ENCODE measurements at places on chromosomes 12 and 14.

DNA sequence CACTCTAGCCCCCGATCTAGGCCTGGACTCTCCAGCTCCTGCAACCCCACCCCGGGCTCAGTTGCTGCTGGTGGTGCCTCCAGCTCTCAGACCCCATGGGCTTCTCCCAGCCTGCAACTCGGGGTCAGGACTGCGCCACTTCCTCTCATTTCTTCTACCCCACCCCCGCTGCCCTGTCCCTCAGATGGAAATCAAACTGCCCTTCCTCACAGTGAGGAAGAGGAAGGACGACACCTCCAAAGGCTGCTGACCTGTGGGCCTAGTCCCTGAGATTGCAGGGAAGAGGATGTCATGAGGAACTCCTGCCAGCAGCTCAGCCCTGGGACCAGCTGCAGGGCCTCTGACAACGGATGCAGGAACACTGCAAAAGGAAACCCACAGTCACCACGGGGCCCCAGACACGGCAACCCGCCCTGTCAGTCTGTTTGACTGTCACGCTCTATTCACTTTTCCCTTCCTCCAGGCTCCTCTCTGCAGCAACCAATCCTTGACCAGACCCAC lies 29.3 kb upstream of the PNMA1 start:
- peak; percentile 43 for DNase-seq

DNA sequence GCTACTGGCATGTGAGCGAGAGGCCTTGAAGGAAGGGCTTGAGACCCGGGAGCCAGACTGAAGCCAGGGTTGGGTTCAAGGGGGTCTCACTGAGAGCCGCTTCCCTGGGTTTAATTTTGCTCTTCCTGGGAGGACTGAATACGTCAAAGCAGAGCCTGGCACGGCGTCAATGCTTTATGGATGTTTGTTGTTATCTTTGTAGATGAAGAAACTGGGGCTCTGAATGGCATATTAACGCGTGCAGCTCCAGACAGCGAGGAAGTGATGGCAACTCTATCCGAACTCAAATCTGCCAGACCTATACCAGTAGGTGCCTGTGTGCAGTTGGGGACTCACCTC lies 152.8 kb upstream of the PARP11 start:
- DNase-seq: no peak

- no peak for DNase-seq
Observed at GRCh38 chr12:109760031-109760929, 46.7 kb downstream of the FAM222A start.

DNA sequence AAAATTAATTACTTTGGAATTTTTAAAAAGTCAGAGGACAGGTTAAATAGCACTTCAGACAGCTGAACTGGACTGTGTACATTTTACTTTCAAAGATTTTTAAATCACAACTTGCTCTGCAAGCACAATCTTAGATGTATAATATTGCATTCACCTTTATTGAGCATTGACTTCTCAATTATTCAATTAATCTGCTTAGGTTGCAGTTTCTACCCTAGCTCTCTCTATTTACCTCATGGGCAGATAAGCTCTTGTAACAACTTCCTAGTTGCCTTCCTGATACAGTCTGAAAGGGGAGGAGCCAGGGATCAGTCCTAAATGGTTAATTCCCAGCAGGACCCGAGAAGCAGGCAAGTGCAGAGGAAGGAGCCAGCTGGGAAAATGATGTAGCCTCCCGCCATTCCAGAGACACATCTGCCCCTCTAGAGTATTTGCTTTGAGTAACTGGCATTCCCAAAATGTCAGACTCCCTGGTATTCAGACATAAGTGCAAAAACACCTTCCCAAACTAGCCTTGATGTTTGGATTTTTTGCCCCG lies 302.8 kb downstream of the GALC start:
- no peak for DNase-seq

DNA sequence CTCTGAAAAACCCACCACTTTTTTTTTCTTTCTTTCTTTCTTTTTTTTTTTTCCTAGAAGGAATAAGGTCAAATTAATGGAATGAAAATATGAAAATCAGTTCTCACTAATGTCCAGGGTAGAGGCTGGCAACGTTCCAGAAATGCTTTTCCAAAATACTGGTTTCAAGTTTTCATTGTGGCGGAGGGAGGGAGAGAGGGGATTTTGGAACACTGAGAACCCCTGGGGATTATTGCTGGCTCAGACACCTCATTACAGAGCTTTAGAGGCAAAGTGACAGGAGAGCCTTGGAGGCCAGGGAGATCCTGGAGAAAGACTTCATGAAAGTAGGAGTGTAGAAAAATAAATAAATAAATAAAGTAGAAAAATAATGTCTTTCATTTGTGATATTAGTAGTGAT lies 45.4 kb downstream of the ALX1 start:
- DNase-seq: no peak

DNA sequence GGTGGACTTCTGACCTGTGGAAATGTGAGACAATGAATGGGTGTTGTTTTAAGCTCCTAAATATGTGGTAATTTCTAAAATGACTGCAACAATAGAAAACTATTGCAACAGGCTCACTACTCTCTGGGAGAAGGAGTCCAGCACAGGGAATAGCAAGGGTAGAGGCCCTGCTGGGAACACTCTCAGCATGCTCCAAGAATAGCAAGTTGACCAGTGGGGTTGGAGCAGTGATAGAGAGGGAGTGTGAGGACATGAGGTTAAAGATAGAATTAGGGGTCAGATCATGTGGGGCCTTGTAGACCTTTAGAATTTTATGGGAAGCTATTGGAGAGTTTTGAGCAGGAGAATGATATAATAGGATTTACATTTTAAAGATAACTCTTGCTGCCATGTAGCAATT lies 346.7 kb upstream of the CCDC196 start:
- DNase-seq: no peak

- DNase-seq: no peak
Observed at GRCh38 chr14:43481864-43482263, 1025.2 kb downstream of the FSCB start.

DNA sequence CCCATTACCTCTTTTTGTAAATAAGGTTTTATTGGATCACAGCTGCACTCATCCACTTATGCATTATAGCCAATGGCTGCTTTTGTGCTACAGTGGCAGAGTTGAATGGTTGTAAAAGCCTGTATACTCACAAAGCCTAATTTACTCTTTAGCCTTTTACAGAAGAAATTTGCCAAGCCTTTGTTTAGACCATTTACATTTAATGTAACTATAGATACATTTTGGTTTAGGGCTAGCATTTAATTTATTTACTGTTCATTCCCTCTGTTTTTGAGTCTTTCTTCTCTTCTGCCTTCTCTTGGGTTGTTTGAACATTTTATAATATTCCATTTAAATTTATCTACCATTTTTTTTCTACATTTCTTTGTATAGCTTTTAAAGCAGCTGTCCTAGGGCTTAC lies 217.1 kb upstream of the AMIGO2 start:
- no peak for DNase-seq

GRCh38 chr12:5433845-5434646 lies 2.1 kb downstream of the NTF3 start:
- no peak for DNase-seq

DNA sequence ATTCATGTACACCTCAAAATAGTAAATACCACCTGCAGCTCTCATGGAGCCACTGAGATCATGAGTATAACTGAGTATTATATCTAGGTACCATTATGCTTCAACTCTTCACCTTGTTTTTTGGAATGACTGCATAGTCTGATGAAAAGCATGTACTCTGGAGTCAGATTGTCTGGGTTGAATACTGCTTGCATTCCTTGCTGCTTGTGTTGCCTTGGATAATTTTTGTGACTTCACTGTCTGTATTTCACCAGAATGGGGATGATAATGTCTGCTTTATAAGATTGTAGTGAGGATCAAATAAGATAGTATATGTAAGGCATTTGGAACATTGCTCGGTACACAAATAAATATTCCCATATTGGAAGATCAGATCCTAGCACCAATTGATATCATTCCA lies 54.2 kb downstream of the SUSD6 start:
- DNase-seq: no peak

GRCh38 chr12:119089380-119090013 lies 89.2 kb upstream of the HSPB8 start:
- no peak for DNase-seq

DNA sequence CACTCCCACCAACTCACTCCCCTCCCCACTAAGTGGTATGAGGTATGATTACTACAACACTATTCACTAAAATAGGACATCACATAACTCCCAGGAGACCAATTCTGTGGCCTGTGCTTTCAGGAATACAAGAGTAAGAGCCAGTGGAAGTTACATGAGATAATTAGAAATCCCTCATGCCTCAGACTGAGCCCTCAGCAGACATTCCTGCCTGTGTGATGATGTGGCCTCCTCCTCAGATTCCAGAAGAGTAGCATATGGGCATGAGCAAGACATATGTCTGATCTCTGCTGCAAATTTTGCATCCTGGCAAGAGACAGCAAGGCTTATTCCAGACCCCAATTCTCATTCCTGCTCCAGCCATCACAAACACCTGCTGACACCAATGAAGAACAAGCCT lies 46.0 kb upstream of the BMP4 start:
- no peak for DNase-seq

- no peak for DNase-seq
Observed at GRCh38 chr12:38350342-38351174, 34.0 kb downstream of the ALG10B start.

DNA sequence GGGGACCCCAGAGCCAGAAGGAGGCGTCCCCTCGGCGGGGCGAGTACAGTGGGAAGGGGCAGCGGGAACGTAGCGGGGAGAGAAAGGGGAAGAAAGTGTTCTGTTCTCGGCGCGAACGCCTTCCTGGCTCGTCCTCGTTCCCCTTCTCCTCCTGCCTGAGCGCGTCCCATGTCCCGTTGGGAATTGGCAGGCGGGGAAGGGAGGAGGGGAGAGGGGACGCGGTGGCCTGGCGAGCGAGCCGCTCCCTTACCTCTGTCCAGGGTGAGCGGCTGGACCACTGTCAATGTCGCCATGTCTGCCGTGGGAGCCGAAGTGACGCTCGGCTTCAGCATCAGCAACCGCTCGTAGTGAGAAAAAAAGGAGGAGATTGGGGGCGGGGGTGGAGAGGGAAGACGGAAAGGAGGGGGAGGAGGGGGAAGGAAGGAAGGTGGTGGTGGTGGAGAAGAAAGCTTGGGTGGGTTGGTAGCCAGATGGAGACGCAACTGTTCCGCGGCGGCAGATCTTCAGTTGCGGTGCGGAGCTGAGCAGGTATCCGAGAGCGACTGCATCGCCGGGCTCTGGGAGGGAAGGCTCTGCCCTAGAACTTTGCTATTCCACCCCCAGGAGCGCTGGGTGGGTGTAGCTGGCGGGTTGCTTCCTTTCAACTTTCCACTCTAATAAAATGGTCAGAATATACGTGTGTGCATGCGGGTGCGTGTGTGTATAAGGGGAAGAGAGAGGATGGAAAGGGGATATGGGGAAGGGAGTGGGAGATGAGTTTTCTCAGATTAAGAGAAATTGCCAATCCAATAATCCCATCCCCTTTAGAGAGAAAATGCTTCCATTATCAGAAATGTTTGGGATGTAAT lies at the start of gene LIN7A:
Gene LIN7A, minus strand, starts transcription at position 544 of the 848 bp plus-strand sequence. Its CDS starts 212 bp downstream, at position 332.
- no peak for DNase-seq

GRCh38 chr12:42916143-42916542 lies 326.6 kb upstream of the PRICKLE1 start:
- DNase-seq: no peak

GRCh38 chr14:68234101-68234905 lies 414.7 kb downstream of the RAD51B start:
- DNase-seq: no peak

DNA sequence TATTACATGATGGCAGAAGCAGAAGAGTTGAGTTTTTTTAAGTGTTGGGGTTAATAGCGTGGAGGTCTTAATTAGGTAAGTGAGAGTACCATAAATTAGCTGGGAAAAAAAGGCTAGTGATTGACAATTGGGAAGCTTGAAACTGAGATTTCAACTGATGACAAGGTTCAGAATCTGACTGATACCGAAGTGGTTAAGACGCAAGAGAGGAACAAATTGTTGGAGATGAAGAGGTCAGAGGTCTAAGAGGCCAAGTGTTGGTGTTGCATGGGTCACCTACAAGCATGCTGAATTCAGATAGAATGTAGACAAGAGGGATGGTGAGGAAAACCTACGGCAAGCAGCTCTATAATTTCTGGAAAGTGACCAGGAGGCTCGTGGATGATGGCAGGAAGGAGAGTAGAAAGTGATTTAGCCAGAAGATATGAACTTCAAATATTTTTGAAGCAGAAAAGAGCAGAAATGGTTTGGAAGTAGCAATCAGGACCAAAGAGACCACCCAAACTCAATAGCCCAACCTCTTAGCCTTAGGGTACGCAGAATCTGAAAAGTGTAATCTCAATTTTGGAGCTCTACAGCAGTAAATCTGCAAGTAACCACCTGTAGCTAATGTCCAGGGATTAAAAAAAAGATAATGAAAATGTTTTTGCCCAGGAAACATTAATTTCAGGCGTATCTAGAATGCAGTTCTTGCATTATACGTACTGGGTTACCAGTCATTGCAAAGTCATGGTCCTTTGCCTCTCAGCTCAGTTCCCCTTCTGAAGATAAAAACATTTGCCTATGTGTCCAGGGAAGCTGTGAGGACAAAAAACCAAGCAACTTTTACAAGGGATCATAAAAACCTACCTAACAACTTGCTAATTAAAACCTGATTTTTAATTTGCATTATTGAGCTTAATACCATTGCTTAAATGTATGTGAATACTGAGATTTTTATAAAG lies 1.7 kb upstream of the TMPO start:
- DNase-seq: no peak

DNA sequence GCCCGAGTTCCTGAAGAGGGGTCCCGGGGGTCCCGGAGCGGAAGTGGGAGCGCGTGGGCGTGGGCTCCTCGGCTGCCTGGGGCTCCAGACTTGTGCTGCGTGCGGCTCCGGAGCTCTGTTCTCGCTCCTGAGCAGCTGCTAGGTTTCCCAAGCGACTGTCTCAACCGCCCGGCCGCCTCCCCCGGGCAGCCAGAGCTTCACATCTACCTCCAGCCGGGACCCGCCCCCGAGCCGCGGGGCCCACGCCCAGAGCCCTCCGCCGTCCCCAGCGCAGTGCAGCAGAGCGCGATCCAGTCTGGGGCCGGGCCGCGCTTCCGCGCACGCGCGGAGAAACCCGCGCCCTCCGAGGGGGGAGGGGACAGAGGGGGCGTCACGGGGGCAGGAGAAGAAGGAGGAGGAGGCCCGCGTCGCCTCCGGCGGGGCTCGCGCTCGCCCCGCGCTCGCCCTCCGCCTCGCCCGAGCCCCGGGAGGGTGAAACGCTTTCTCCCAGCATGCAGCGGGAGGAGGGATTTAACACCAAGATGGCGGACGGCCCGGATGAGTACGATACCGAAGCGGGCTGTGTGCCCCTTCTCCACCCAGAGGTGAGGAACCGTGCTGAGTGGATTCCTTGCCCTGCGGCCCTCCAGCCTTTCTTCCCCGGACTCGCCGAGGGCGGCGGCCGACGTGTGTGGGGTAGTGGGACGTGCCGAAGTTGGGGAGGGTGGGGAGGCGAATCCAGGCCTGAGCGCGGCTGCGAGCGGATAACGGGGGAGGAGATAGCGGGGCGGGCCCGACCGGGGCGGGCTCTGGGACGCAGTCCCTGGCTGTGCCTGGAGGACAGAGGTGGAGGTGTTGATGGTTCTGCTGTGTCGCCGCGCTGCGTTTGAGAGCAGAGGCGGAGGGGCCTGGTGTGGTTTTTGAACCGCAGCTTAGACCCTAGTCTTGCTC lies at the start of gene ZDHHC17:
Gene ZDHHC17, plus strand, starts transcription at position 370 of the 930 bp plus-strand sequence. Its CDS starts 122 bp downstream, at position 492.
- DNase-seq: peak; percentile 86

GRCh38 chr12:113857371-113857770 lies 108.8 kb downstream of the RBM19 start:
- no peak for DNase-seq

GRCh38 chr14:22928237-22929103 lies 706 bp downstream of the PRMT5 start:
- no peak for DNase-seq

GRCh38 chr14:29039171-29039570 lies 272.6 kb downstream of the FOXG1 start:
- no peak for DNase-seq

- no peak for DNase-seq
Observed at GRCh38 chr12:46174061-46174662, 94.7 kb downstream of the SLC38A1 start.

Measured in stimulated activated CD8-positive, alpha-beta memory T cell treated with anti-CD3 and anti-CD28 coated beads, Interleukin-2, amount 100 ng/mL, for 1 hour (primary cell).